ENCODE measurements at places on chromosomes 1 and 21.
A peak's percentile ranks its signal among the peaks of the same experiment; 100 is the strongest.

DNA sequence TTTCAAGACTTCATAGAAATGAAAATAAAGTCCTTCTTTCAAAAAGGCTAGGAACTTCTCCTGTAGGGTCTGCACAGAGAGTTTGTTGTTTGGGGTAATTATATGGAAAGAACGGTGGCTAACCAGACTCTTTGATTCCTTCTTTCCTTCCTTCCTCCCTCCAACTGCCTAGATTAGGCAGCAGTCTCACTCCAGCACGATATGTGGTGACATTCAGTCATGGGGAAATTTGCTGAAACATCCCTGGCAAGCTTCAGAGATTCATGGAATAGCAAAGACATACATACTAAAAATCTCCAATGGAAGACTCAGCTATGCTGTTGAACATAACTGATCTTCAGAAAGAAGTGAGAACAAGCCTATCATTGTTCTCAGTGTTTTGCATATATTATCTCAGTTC is 4.3 kb downstream of the NTMT2 start:
- DNase-seq, result no peak

- no peak for DNase-seq
These were observed 275.1 kb downstream of the TRABD2B start for GRCh38 chr1:47722101-47722500.

GRCh38 chr21:41579692-41580091 is 71.7 kb upstream of the TMPRSS2 start:
- DNase-seq, result no peak

DNA sequence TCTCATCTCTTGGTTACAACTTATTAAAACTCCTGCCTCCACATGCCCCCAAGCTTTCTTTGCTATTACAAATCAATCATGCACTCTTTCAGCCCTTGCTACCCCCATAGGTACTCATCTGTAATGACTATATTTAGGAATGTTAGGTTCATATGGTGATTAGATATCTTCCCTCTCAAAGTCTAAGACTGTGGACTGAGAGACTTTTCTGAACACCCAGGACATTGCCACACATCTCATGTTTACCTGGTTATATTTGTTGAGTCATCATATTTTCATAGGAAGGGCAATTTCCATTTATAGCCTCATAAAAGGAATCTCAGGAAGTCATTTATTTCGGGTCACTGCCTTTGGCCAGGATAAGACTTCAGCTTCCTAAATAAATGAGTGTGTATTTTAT is 81.5 kb upstream of the LPGAT1 start:
- no peak for DNase-seq

DNA sequence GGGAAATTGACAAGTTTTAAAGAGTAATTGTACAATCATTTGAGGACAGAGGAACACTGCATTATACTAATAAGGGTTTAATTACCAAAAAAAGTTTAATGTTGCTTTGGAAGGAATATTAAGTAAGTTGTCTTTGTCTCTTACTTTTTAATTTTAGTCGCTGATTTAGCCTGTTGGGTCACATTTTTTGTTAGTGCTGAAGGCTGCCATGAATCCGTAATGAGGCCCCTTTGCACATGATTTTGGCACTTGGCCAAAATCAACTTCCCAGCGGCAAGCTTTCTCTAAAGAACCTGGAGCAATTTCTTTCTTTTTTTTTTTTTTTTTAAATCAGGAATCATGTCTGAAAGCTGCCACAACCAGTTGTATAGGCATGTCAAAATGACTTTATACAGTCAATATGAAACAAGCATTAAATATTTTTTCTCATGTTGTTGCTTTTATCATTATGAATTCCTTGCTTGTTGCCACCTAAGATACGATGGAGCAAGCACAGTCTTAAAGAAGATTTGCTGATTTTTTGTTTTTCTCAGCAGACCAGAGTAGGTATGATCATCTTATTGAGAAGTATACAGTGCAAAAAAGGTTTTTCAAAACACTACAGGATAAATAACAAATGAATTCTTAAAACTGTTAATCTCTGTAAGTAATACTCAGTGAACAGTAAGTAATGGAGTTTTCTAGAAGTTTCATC is 690.4 kb downstream of the USP25 start:
- no peak for DNase-seq

DNA sequence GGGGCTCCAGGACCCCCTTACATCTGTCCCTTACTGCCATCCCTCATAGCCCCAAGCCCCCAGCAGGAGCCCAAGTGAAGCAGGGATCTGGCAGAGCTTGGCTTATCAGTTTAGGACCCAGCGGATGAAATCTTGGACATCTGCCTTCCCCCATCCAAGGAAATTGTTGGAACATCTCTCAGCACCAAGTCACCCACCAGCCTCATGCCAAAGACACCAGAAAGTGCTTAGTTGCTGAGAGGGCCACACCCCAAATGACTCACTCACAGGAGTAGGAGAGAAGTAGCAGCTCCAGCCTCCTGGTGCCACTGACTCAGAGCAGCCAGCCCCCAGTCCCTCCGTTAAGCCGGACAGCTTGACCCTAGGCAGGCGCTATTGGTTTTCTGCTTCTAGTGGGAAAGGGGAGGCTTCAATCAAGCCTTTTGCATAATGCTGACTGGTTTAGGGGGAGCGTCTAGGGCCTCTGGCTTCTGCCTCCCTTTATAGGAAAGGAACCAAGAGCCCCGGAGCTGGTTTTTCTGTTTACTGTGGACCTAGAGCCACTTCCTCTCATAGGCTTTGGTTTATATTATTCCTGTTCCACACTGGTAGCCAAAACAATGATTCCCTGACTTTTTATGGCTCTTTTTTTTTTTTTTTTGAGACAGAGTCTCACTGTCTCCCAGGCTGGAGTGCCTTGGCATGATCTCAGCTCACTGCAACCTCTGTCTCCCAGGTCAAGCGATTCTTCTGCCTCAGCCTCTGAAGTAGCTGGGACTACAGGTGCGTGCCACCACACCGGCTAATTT is 114.2 kb upstream of the IPO9 start:
- peak; percentile 41 for DNase-seq

DNA sequence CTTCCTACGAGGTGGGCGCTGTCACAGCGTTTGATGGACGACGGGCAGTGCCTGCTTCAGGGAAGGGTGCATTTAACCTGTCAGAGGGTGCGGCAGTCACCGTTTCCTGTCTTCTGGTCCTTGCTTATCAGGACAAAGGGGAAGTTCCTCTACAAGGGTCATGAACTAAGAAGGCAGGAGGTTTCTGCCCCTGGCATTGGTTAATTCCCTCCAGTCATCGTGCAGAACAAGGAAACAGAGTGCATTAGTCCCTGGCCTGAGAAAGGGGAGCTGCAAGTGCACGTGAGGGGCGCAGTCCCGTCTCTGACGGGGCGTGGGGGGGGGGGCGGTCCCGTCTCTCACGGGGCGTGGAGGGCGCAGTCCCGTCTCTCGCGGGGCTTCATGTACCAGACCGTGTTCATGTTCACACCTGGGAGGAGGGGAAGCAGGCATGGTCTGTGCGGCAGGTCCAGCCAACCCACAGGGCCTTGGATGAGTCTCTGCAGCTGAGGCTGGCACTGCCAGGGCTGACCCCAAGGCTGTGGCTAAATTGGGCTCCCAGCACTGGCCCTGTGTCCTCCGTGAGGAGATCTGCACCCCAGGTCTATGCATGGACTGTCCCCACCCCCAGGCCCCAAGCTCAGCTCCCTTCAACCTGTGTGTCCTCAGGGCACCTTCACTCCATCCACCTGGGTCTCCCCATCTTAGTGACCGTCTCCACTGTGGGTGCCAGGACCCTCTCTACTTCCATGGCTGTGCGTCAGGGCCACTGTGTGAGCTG is 89.2 kb upstream of the COL6A1 start:
- no peak for DNase-seq
